ENCODE measurements at places on chromosomes 6 and 20.

DNA sequence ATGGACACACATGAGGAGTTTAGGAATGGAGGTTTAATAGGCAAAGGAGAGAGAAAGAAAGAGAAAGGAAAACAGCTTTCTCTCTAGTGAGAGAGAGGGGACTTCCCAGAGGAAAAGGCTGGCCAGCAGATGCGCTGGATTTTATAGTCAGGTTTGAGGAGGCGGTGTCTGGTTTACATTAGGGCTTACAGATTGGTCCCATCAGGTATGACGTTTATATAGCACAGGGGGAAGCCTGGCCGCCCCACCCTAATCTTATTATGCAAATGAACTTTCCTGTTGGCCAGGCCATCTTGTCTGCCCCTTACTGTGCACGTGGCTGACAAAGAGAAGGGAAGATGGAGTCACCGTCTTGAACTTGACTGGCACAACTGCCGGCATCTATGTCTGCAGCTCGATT, 86.6 kb upstream of the QKI start:
- no peak for DNase-seq

DNA sequence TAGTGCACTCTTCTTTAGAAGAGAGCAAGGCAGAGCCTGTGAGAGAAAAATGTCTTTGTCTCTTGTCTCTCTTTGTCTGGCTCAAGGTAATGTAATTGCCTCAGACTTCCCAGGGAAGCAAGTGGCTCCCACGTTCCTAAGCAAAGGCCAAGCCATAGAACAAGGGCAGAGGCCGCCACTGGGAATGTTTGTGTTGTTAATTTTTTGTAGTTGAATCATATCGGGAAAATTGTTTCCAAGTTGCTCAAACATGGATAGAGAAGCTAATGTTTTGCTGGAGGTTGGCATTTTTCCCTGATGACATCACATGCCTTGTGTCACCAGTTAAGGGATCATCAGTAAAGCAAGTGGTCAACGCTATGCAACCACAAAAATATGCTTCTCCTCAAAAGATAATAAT, 211.5 kb upstream of the FOXA2 start:
- DNase-seq = peak; percentile 20

DNA sequence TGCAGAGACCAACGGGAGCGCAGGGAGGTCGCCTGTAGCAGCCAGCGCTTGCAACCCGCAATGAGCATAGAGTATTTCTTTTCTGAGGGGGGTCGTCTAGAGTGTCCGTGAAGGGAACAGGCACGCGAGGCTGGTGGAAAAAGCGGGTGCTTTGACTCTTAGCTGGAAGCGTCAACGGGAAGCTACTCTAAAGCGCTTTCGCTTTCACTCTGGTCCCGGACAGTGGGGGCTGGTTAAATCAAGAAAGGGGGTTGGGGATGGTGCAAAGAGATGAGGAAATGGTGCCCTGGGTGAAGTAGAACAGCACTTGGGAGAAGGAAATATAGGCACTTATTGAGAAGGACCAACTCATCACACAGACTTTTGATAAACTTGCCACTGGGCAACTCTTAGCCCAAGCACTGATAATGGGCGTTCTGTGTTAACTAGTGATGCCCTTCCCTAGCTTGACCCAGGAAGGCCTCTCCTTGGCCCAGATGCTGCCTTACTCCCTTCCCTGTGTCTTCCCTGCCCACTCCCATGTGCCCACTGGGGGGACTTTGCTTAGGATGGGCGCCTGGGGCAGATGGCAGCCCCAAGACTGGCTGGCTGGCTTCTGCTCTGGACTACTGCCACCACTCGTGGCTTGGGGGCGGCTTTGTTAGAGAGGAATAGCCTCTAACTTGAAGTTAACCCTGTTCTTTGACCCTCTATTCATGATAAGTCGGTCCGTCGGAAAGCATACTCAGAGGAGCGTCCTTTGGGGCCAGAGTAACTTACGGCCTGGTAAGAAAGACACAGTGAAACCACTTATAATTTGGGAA, 585 bp downstream of the PSMB9 start:
- peak; percentile 34 for DNase-seq

- DNase-seq = no peak
These were observed 126.9 kb upstream of the BMP5 start for GRCh38 chr6:56002336-56002735.

DNA sequence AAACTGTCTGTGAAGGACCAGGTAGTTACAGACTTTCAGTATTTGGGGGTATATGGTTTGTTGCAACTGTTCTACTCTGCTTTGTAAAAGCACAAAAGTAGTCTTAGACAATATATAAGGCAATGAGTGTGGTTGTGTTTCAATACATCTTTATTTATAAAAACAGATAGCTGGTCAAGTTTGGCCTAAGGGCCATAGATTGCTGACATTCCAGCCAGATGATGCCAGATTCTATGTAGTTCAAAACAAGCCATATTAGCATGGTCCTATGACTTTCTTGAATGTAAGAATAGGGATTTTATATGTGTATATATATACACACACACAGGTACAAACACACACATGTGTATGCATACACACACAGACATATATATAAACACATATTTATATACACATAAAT, 201.8 kb downstream of the GRIK2 start:
- DNase-seq = no peak

DNA sequence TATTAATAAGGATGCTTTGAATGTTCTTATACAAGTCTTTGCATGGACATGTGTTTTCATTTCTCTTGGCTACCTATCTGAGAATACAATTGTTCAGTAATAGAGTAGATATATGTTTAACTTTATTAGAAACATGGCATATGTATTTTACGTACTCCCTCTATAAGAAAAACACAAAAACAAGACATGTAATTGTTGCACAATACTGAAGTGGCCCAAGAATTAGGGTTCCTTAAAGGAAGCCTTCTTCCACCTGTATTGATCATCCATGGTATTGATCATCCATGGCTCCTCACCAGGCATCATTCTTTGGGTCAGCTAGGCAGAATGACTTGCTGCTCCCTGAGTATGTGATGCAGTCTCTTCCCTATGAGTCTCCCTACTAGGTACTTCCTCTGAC, 20.2 kb upstream of the HIVEP2 start:
- DNase-seq = no peak

DNA sequence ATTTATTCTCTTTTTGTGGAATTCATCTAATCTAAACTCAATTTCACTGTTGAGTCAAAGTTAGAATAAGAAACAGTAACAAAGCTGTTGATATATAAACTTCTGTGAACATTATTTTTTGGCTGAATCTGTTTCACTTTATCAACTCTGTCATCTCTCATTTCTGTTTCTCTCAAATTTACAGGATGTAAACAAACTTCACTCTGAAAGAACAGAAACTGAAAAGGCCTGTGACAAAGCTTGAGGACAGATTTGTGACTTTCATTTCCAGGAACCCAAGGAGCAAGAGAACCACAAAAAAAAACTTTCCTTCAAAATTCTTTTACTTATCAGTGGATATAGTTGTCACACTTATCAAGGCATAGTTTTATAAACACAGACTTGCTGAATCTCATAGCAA, 447.9 kb upstream of the OPRM1 start:
- no peak for DNase-seq

GRCh38 chr6:25706314-25707014, 48.1 kb upstream of the SLC17A4 start:
- DNase-seq = no peak

DNA sequence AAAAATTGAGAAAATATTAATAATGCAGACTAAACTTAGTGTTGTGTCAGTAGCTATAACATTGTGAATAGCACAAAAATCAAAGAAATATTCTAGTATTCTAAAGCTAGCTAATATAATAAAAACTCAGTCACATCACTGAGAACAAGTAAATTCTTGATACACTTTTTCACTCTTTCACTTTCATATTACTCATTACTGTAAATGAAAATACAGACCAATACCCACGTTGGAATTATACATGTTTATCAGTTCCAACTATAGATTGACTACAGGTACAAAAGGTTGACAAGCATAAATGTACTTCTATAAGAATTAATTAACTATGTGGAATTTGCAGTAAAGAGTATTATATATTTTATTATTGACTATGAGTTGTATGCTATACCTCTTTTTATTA, 1043.4 kb upstream of the FLRT3 start:
- DNase-seq = no peak

DNA sequence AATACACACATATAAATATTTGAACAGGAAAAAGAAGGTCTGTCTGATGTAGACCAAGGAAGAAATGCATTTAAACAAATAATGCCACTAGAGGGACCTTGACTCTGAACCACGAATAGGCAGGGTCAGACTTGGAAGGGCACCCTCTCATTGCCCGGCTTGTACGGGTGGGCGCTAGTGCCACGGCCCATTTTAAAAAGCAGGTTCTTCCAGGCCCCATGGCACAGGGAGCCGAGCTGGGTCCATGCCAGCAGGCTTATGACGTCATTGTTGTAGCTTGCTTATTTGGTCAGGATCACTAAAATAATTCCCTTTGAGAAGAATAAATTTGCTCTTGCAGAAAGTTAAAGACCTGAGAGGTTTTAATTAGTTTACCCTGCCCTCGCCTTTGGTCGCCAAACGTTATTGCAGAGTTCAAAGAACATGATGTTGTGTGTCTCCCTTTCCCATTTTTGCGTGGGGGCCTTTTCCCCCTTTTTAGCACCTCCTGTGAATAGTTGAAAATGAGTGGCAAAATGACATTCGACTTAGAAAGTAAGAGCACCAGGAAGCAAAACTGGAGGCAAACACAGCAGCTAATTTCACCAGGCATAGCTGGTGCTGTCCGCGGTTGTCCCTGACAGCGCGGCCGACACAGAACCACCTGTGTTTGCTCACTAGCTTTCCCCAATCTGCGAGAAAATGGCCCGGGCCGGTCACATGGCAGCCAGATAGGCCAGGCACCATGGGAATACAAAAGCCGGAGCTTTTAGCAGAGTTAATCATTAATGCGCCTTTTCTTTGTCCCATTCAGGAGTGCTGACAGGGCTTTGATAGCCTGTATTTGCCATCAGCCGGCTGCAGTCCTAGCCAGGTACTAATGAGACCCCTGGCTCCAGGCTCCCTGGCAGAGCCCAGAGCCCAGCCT, 93.8 kb downstream of the FOXA2 start:
- DNase-seq = peak; percentile 83

DNA sequence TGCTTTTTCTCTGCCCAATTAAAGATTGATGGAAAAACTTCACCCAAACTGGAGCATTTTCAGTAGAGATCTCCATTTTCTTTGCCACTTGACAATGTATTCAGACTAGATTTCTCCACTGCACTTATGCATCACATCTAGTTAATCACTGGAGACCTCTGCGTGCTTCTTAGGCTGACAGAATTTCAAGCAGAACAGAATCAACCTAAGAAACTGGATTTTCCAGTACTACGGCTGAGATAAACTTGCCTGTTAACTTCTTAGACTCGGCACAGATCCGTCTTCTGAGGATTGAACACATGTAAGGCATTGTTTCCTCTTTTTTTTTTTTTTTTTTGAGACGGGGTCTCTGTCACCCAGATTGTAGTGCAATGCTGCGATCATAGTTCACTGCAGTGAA, 139.2 kb downstream of the LRRC1 start:
- no peak for DNase-seq

DNA sequence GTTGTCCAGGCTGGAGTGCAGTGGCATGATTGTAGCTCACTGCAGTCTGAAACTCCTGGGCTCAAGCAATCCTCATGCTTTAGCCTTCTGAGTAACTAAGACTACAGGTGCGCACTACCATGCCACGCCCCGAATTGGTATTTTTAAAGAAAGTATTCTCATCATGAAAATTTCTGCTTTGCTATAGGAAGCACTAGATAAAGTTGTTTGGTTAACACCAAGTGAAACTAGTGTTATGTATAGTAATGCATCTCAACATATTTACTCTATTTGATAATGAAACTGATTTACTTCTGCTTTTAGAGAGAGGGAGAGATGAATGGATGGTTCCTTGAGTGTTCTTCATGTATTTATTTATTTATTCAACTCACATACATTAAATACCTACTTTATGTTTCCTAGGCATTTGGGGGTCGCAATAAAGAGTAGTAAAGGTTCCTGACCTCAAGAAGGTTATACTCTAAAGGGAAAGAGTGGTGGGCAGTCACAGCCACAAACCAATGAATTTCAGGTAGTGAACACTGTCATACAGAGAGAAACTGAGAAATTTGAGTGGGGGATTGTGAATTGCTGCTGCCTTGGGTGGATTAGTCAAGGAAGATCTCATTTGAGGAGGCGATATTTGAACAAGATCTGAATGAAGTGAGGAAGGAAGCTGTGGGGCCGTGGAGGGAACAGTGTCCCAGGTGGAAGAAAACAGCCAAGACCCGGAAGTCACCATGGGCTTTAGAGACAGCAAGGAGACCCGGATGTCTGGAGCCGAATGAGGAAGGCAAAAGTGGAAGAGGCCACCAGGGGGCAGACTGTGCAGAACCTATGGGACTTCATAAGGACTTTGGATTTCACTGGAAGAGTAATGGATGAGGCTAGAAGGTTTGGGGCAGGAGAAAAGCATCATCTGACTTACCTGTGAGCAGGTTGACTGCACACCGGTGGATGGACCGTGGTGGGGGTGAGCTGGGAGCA, 185.6 kb downstream of the TSHZ2 start:
- peak; percentile 19 for DNase-seq

GRCh38 chr6:5152460-5152859, 67.3 kb downstream of the PPP1R3G start:
- no peak for DNase-seq

GRCh38 chr20:49657118-49657901, 56.4 kb downstream of the B4GALT5 start:
- no peak for DNase-seq

GRCh38 chr6:124996411-124996810, 34.2 kb downstream of the RNF217 start:
- no peak for DNase-seq

GRCh38 chr20:39264506-39265172, 302.5 kb downstream of the DHX35 start:
- DNase-seq = peak; percentile 58

- DNase-seq = no peak
These were observed 10.4 kb downstream of the ZSWIM3 start for GRCh38 chr20:45867819-45868176.

- DNase-seq = no peak
These were observed at the start of gene PRDM13 for GRCh38 chr6:99606656-99607415. TSS of gene PRDM13 (plus strand) at chr6:99606833. CDS start at chr6:99607035, 202 bp downstream.

DNA sequence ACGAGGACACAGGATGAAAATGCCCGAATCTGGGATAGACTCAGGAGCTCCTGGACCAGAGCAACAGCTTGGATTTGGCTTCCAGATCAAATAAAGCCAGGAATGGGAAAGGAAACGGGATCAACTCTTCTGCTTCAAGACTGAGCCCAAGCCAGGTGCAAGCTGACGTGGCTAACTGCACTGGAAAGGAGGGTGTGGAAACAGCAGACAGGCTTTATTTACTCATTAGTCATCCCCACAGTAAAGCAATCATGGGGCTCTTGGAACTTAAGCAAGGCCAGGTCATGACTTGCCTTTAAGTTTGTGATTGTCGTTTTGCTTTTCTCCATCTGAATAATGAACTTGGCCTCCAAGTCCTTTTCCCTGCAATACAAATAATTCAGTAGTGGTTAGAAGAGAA, 45.2 kb downstream of the KIF16B start:
- peak; percentile 92 for DNase-seq

- DNase-seq = no peak
These were observed 112.6 kb downstream of the SASH1 start for GRCh38 chr6:148455225-148455624.
